ENCODE measurements at places on chromosomes 3 and 15.

DNA sequence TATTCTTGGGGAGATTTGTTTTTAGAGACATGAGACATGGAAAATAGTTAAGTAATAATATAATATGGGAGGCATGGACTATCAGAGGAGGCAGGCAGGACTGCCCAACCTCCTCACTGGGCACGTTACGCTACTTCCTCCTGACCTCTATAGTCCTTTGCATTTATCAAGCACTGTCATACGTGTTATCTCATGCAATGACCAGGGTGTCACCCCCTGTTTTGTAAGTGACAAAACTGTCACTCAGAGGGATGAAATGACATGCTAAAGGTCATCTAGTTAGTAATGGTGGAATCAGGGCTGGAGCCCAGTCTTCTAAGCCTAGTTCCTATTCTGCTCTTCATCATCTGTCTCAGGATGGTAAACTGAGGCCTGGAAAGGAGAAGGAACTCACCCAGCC, 66.7 kb downstream of the ST6GAL1 start:
- DNase-seq = no peak

GRCh38 chr3:50111757-50112156, 23.0 kb downstream of the RBM5 start:
- DNase-seq = no peak

GRCh38 chr3:152742368-152743347, 92.3 kb upstream of the P2RY1 start:
- DNase-seq = no peak

- DNase-seq = no peak
These were observed 97.8 kb downstream of the OXNAD1 start for GRCh38 chr3:16362770-16363169.

GRCh38 chr3:10753964-10754363, 62.1 kb upstream of the SLC6A11 start:
- no peak for DNase-seq

GRCh38 chr3:60080648-60081047, 1030.8 kb upstream of the CFAP20DC start:
- DNase-seq = no peak

DNA sequence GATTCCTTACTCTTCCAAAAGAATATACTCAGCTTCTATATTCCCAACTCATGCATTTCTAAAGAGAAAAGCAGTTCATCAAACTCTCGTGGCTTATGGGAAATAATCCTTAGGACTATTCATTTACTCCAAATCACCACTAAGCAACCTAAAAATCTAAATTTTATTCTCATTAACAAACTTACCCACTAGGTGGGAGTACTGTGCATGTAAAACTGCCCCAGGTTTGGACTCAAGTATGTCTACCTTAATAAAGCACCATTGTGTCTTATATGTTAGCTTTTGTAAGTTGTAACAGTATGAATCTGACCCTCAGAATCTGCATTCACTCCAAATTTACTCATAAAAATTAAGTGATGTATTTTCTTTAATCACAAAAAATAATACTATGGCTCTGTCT, 25.3 kb downstream of the RAD18 start:
- DNase-seq = no peak

DNA sequence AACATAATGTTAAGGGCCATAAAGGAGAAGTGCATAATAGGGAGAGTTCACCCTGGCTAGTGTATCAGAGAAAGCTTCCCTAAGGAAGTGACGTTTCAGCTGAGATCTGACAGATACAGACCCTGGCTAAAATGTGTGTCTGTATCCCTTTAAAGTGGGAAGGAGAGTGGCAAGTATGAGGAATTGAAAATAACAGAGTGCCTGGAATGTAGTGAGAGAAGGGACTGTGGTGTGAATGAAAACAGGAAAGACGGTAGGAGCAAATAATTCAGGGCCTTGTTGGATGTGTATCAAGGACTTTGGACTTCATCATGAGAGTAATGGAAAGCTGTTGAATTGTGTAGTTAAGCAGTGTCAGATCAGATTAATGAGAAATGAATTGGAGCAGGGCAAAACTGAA, 30.5 kb downstream of the NEO1 start:
- DNase-seq = no peak

GRCh38 chr15:45799508-45799907, 164.7 kb downstream of the SQOR start:
- DNase-seq = no peak

- no peak for DNase-seq
These were observed 109.7 kb upstream of the GADL1 start for GRCh38 chr3:31004025-31004678.

- DNase-seq = no peak
These were observed at the start of gene ZBTB38 for GRCh38 chr3:141368062-141368924. TSS of gene ZBTB38 (plus strand) at chr3:141368504. CDS start at chr3:141442389, 73,885 bp downstream.

- DNase-seq = no peak
These were observed 142.5 kb upstream of the C2CD4B start for GRCh38 chr15:62307551-62307950.

GRCh38 chr3:174859114-174859735, at the start of gene NAALADL2:
TSS of gene NAALADL2 (plus strand) at chr3:174859334.
- DNase-seq = no peak

DNA sequence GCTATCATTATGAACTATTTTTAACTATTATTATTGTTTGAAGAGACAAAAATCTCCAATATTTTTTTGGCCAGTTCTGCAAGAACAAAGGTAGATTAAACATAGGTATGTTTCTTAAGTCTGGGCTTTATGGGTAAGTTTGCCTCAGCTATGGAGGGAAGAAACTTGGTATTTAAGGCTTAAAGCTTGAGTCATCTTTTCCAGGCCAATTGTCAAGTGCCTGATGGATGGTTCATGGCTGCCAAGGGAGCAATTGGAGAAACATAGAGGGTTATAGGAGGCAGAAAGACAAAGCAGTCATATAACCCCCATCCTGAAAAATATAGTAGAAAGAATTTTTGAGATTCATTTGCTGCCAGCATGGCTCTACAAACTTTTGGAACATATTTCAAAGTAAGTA, 7.2 kb upstream of the STAC start:
- DNase-seq = no peak

DNA sequence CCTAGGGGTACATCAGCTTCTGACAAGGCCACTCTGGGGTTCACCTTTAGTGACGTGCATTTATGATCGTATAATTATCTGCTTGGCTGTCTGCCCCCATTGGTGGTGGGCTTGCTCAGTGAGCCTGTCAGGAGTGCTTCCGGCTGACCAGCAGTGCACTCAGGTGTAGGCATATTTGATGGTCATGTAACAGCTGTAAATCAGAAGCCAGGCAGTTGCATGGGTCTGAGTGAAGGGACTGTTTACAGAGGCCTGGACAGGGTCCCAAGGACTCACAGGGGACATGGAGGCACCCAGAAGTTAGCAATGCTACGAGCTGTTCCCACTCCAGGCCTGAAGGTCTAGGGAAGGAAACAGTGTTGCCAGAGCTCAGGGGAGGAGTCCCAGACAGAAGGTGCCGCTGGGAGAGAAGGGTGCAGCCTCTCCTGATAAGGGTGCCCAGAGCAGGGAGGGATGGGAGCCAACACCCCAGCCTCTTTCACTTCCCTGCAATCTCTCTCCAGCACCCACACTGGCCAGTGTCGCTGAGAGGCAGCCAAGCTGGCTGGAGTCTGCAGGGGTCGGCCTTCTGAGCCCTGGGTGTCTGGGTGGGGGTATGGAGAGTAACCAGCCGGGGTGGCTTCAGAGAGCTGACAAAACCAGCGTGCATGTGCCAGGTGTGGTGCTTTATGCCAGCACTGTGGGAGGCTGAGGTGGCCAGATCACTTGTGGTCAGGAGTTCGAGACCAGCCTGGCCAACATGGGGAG, 61.3 kb upstream of the PRR23E start:
- no peak for DNase-seq

GRCh38 chr3:40715551-40715950, 190.8 kb downstream of the ZNF621 start:
- no peak for DNase-seq

- no peak for DNase-seq
These were observed 84.0 kb downstream of the SRGAP3 start for GRCh38 chr3:9165421-9165820.

GRCh38 chr15:61169275-61169903, 59.7 kb downstream of the RORA start:
- DNase-seq = no peak

DNA sequence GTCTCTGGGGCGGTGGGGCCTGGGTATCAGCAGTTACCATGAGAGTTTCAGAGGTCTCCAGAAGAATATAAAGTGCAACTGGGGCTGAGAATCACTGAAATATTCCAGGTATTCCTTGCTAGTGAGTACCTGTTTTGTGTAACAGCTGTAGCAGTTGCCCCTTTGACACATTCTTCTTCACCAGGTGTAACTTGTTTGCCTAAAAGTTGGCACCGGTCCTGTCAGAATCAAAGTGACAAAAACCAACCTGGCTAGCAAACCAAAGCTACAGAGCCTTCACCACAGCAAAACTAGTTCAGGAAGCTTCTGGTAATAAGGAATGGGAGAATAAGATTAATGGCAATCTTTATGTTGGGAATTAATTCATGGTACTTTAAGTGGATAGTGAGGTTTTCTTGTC, 296.0 kb downstream of the NAALADL2 start:
- DNase-seq = no peak

DNA sequence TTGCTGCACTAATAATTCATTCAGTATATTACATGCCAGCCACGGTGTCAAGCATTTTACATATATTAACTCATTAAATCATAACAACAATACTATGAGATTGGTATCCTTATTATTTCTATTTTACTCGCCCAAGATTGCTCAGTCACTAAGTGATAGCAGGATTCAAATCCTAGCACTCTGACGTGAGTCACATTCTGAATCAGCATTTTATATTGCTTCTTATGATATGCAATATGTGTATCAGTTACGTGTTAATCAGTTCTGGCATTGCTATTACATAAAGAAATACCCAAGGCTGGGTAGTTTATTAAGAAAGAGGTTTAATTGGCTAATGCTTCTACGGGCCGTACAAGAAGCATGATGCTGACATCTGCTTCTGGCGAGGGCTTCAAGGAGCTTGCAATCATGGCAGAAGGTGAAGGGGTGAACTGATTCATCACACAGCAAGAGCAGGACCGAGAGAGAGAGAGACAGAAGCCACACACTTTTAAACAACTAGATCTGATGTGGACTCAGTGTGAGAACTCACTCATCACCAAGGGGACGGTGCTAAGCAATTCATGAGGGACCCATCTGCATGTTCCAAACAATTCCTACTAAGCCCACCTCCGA, 166.5 kb upstream of the TMCO5A start:
- no peak for DNase-seq

GRCh38 chr15:63035977-63036376, 6.6 kb upstream of the TPM1 start:
- DNase-seq = no peak

DNA sequence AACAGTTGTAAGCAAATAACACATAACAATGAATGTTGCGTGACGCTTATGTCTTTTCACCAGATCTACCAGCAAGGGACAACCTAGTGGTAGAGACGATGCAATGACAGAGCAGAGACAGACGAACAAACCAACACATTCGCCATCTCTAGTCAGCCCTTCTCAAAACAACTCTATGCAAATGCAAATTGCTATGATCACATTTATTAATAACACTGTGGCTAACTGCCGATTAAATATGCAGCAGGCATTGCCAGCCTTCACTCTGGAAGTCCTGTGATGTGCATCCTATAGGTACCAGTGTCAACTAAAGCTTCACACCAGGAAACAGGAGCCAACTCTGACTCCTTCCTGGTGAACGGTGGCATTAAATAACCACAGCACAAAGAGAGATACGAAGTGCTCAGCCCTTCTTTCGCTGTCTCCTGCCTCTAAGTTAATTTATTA, 94.2 kb downstream of the FOXP1 start:
- DNase-seq = no peak

- DNase-seq = no peak
These were observed 81.1 kb upstream of the PLSCR4 start for GRCh38 chr3:146331967-146332366.

DNA sequence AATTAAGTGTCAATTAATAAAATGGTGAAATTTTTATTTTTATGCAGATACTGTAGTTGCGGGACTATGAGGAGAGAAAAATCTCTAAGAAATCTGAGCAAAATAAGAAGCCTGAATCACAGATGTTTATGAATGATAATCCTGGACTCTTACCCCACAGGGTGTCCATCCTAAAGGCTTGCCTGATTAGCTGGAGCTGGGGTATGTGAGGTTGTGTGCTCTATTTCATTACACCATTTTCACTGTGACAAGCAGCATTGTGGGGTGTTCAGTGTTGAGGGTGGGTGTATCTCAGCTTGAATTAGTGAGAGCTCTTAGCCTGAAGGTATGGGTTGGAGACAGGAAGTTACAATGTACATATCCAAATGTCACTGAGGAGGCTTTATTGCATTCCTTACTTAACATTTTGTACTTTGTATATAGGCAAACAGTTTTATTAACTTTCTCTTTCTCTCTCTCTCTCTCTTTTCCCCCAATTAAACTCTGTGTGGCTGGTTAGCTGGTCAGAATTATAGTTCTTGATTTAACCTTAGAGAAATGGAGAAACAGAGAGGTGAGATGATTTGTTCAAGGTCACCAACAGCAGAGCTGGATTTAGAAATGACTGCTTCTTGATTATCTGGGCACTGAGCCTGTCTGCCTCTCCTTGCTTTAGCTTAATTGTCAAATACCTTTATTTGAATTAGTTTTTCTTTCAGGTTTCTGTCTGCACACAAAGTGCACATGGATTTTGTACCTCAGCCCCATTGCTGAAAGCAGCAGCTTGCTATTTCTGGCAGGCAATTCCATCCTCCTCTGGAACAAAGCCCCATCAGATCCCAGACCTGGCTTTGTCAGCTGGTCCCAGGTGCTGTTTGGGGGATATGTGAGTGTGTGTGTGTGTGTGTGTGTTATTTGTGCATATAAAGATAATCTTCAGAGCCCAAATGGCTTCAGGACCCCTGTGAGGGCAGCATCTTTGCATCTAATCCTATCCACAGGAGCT, 35.8 kb downstream of the GJD2 start:
- DNase-seq = no peak

- DNase-seq = no peak
These were observed 15.3 kb downstream of the RAB43 start for GRCh38 chr3:129106320-129106719.

- no peak for DNase-seq
These were observed 229.4 kb downstream of the FEZF2 start for GRCh38 chr3:62143843-62144450.

DNA sequence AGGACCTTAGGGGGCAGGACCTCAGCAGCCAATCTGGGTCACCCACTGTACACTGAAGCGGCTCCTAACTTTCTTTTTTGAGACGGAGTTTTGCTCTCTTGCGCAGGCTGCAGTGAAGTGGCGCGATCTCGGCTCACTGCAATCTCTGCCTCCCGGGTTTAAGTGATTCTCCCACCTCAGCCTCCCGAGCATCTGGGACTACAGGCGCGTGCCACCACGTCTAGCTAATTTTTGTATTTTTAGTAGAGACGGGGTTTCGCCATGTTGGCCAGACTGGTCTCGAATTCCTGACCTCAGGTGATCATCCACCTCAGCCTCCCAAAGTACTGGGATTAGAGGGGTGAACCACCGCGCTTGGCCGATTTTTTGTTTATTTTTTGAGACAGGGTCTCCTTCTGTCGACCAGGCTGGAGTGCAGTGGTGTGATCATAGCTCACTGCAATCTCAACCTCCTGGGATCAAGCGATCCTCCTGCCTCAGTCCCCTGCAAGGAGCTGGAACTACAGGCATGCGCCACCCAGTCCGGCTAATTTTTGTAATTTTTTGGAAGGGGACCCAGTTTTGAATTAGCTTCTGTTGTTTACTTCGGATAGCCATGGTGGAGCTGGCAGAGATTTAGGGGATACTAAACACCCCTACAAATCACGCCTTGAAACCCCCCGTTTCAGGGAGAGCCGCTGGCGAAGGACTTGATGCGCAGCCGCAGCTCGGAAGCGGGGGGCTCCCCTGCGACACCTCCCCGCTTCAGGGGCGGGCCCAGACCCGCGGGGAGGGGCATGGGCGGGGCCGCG, 1.5 kb upstream of the CLK3 start:
- no peak for DNase-seq

Measured in stimulated activated CD4-positive, alpha-beta T cell treated with anti-CD3 and anti-CD28 coated beads, Interleukin-1b, Interleukin-23, amount 100 ng/mL, for 1 hour (primary cell).